Cardiac fibroblast (primary cell): ENCODE measurements at places on chromosomes 4 and X.

- no peak for DNase-seq
Measured at GRCh38 chr4:1900087-1900433, 28.9 kb downstream of the NSD2 start.

GRCh38 chr4:67558493-67558892 is at the start of gene STAP1:
TSS of gene STAP1 (plus strand) at chr4:67558727. CDS start at chr4:67558810, 83 bp downstream.
- no peak for DNase-seq

GRCh38 chr4:78244705-78245485 is 187.8 kb downstream of the FRAS1 start:
- no peak for DNase-seq

GRCh38 chrX:152817078-152817764 is 13.3 kb downstream of the CETN2 start:
- peak; percentile 53 for DNase-seq
